ENCODE measurements at places on chromosomes 11 and 22.
A peak's percentile ranks its signal among the peaks of the same experiment; 100 is the strongest.

- peak overlapping the region; percentile 100 for H3K27ac ChIP-seq
- H3K4me3 ChIP-seq, result peak overlapping the region; percentile 78
- no peak for DNase-seq
- H3K27me3 ChIP-seq, result no peaks in the 10 kb centered on the region
These were observed 868 bp downstream of the TEF start for GRCh38 chr22:41382610-41383009.

DNA sequence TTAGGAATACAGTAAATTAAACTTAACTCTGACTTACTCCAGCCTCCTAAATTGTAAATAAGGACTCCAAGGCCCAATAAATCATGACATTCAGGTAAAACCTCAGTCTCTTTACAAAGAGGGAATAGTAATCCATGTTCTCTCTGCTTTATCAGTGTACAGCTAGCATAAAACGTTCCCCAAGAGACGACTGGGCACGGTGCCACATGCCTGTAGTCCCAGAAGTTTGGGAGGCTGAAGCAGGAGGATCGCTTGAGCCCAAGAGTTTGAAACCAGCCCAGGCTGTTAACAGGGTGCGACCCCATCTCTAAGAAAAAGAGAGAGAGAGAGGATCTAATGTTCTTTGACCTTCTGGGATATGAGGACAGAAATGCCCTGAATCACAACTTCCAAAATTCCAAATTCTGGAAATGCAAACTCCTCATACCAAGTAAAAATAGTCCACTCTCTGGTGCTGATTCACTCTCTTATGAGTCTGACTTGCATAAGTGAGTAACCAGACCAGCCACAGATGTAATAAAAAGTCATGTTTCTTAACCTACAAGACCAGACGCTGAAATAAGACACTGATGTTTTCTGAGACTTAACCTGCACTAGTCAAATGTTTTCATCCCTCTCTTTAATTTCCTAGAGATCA lies 25.5 kb downstream of the NNMT start:
- H3K27me3 ChIP-seq, result no peaks in the 10 kb centered on the region
- DNase-seq, result no peak
- no peaks in the 10 kb centered on the region for H3K36me3 ChIP-seq

DNA sequence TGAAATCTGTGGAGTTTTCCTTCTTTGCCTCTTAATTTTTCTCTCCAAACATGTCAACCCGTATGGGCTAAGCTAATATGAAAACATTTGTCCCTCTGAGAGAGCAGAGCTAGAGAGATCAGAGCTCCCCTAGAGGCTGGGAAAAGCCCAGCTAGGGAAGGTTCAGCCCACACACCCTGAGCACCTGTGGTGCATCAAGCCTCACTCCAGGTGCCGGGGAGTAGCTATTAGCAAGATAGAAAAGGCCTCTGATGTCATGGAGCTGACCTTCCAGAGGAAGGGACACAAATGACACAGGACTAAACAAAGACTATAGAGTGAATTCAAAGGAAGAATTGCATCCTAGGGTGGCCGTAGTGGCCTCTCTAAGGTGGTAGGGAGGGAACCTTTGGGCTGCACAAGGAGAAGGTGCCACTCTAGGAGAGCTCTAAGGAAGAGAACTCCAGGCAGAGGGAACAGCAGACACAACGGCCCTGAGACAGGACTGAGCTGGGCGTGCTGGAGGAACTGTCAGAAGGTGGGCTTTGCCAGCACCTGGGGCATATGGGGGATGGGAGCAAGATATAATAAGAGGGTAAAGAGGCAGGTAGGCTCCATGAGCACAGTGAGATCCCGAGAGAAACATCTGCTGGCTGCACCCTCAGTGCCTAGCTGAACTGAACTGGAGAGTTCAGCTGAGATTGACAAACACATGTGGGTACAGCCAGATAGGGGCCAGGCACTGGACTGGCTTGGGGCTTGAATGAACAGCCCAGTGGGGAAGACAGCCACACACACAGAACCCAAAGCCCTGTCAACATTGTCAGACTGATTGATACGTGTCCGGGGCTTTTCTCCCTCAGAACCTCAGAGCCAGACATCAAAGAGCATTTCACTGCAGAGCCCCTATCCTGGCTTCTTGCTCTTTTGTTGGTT lies 65.5 kb upstream of the DRD2 start:
- no peak overlapping the region for H3K4me3 ChIP-seq
- H3K27ac ChIP-seq, result no peak overlapping the region
- H3K4me1 ChIP-seq, result no peaks in the 10 kb centered on the region
- no peaks in the 10 kb centered on the region for H3K27me3 ChIP-seq

DNA sequence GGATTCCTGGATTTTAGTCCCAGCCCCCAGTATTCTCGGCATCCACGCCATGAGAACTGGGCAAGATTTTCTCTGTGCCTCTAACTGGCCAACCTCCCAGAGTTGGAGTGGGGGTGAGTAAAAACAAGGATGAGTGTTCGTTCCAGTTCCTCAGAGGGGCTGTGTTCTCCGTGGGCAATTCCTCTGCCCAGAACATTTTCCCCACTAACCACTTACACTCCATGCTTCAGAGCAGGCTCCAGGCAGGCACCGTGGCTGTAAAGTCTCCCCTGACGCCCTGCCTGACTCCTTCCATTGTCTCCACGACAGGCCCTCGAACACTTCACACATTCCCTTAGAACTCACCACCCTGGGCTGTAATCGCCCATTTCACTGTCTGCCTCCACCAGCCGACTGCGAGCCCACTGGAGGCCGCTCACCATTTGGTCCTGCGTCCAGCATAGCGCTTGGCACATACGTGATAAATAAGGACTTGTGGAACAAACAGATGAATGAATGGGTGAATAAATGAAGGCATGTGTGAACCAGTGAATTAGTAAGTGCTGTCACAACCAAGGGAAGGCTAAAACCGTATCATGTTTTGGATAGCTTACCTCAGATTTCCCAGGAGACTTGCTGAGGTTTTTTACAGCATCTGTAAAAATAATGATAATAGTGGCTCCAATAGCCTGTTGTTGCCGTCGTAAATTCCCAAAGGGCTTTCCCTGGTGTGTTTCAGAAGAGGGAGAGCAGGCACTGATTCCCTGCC lies 6.1 kb downstream of the APLNR start:
- H3K4me1 ChIP-seq, result no peaks in the 10 kb centered on the region
- no peaks in the 10 kb centered on the region for H3K27me3 ChIP-seq
- no peak for DNase-seq
- H3K27ac ChIP-seq, result no peak overlapping the region

GRCh38 chr11:69125861-69126260 lies 29.9 kb upstream of the SMIM38 start:
- no peak overlapping the region for H3K27ac ChIP-seq
- no peaks in the 10 kb centered on the region for H3K36me3 ChIP-seq
- H3K27me3 ChIP-seq, result no peaks in the 10 kb centered on the region
- no peak for DNase-seq

- H3K4me1 ChIP-seq, result no peaks in the 10 kb centered on the region
- no peaks in the 10 kb centered on the region for H3K27me3 ChIP-seq
- no peak for DNase-seq
- no peaks in the 10 kb centered on the region for H3K36me3 ChIP-seq
- no peak overlapping the region for H3K27ac ChIP-seq
- H3K4me3 ChIP-seq, result no peak overlapping the region
These were observed 53.2 kb downstream of the IRAG1 start for GRCh38 chr11:10640308-10640707.

DNA sequence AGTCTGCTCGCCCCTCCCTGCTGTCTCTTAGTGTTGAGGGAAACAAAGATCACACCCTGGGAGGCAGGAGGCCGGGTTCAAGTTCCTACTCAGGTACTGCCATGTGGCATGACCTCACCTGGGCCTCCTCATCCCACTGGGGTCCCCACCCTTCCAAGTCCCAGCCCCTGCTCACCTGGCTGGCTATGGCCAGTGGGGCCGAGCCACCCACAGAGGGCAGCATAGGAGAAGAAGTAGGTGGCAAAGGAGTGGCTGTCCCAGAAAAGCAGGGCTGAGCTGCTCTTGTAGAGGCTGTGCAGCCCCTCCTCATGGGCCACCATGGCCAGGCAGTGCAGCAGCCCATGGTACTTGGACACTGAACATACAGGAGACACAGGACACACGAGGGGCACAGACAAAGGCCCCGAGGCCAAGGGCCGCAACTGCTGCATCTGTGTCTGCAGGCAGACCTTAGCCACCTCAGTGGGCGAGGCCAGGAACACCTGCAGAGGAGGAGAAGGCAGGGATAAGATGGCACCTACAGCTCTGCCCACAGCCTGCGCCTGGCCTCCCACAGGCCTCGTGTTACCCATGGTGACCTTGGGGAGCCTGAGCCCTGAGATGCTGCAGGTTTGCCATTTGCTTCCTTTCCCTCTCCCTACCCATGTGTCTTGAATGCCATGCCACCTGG lies 50.6 kb upstream of the MPEG1 start:
- H3K4me1 ChIP-seq, result no peaks in the 10 kb centered on the region
- DNase-seq, result peak; percentile 76
- no peak overlapping the region for H3K27ac ChIP-seq
- H3K27me3 ChIP-seq, result no peaks in the 10 kb centered on the region
- H3K4me3 ChIP-seq, result no peak overlapping the region

DNA sequence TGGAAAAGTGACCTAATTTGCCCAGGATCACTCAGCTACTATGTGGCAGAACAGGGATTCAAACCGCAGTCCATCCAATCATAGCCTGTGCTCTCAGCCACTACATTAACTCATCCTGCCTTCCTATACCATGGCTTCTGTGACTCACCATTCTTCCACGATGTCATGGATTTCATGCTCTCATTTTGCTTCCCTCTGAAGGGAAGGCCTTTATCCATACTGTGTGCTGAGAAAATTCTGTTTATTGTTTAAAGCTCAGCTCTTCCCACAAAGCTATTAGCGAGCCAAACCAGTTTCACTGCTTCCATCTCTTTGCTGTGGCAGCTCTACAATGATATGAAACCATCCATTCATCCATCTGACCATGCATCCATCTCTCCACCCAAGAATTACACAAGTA lies 289.9 kb downstream of the TENM4 start:
- no peaks in the 10 kb centered on the region for H3K27me3 ChIP-seq
- H3K4me1 ChIP-seq, result no peaks in the 10 kb centered on the region
- no peak overlapping the region for H3K27ac ChIP-seq
- DNase-seq, result no peak
- H3K4me3 ChIP-seq, result no peak overlapping the region

GRCh38 chr22:49011379-49011768 lies 816.3 kb downstream of the BRD1 start:
- H3K4me1 ChIP-seq, result no peaks in the 10 kb centered on the region
- no peak overlapping the region for H3K4me3 ChIP-seq
- no peak for DNase-seq

- peak overlapping the region; percentile 45 for H3K4me3 ChIP-seq
- peaks cover 41% of the 10 kb centered on the region for H3K4me1 ChIP-seq
- DNase-seq, result peak; percentile 84
- H3K36me3 ChIP-seq, result peaks cover 11% of the 10 kb centered on the region
- no peaks in the 10 kb centered on the region for H3K27me3 ChIP-seq
These were observed 14.1 kb downstream of the TNKS1BP1 start for GRCh38 chr11:57310630-57311086.

GRCh38 chr11:71426413-71426812 lies 21.8 kb downstream of the DHCR7 start:
- H3K4me1 ChIP-seq, result no peaks in the 10 kb centered on the region
- no peaks in the 10 kb centered on the region for H3K27me3 ChIP-seq
- no peak overlapping the region for H3K27ac ChIP-seq
- no peak for DNase-seq
- H3K4me3 ChIP-seq, result no peak overlapping the region
- H3K36me3 ChIP-seq, result no peaks in the 10 kb centered on the region

DNA sequence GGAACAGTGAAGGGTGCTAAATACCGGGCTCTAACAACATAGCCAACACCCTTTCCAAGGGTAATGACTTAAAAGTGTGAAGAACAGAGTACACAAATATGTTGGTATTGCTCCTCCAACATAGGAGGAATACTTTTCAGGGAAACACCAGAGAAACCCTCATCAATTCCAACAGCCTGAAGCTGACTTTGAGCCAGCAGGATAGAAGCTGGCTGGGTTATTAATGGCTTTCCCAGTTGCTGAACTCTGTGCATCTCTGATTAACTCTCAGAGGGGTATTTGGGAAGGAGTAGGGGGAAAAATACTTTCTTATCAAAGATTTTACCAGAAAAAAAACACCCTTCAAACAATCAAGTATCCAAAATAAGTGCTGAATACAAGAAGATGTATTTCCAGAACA lies 95.6 kb downstream of the AMBRA1 start:
- no peak overlapping the region for H3K27ac ChIP-seq
- H3K4me3 ChIP-seq, result no peak overlapping the region
- H3K4me1 ChIP-seq, result no peaks in the 10 kb centered on the region
- no peaks in the 10 kb centered on the region for H3K36me3 ChIP-seq

GRCh38 chr11:130847517-130847916 lies 68.8 kb downstream of the SNX19 start:
- H3K27ac ChIP-seq, result no peak overlapping the region
- H3K4me3 ChIP-seq, result no peak overlapping the region
- no peaks in the 10 kb centered on the region for H3K4me1 ChIP-seq
- DNase-seq, result no peak

- no peak overlapping the region for H3K27ac ChIP-seq
- H3K27me3 ChIP-seq, result no peaks in the 10 kb centered on the region
- no peaks in the 10 kb centered on the region for H3K36me3 ChIP-seq
- H3K4me1 ChIP-seq, result peaks cover 3% of the 10 kb centered on the region
- no peak for DNase-seq
- no peak overlapping the region for H3K4me3 ChIP-seq
These were observed 517.6 kb upstream of the CCDC179 start for GRCh38 chr11:23377909-23378308.

- no peak for DNase-seq
- H3K4me1 ChIP-seq, result no peaks in the 10 kb centered on the region
- no peaks in the 10 kb centered on the region for H3K36me3 ChIP-seq
- no peak overlapping the region for H3K27ac ChIP-seq
- no peak overlapping the region for H3K4me3 ChIP-seq
- peaks cover 5% of the 10 kb centered on the region for H3K27me3 ChIP-seq
These were observed 198.8 kb upstream of the SEZ6L start for GRCh38 chr22:25970374-25970911.

DNA sequence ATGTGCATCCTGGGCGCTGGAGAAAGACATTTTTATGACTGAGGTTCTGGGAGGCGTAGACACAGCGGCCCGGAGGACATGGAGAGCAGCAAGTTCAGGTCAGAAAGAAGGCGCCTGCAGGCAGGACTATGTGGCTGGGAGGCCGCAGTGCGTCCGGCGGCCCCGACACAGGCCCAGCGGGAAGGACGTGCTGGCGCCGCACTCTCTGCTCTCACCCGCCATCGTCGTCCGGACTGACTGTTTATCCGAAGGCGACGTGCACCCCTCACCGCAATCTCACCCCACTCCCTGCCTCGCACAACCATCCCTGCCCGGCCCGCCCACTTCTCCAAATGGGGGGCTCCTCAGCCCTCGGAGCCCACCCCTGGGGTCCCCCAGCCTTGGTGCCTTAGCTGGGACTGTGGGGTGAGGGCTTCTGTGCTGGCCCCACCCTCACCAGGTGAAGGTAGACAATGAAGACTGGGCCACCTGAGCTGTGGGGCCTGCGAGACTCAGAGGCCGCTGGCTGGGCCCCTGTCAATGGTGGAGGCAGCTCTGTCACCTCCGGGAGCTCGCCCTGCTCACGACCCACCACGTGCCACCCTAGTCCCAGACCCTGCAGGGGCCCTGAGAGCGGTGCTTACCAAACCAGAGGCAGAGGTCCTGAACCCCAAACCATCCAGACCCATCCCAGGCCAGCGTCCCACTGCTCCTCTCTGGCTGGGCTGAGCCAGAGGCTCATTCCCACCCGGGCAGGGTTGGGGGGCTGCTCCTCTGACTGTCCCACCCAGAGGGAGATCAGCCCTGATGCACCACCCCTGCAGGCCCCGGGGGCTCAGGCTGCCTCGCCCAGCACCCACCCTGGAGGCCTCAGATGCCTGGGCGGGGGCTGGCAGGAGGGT lies 16.2 kb upstream of the MUC5B start:
- no peak for DNase-seq
- H3K4me3 ChIP-seq, result no peak overlapping the region
- H3K27me3 ChIP-seq, result no peaks in the 10 kb centered on the region
- no peaks in the 10 kb centered on the region for H3K36me3 ChIP-seq
- H3K4me1 ChIP-seq, result no peaks in the 10 kb centered on the region

GRCh38 chr22:20094197-20094807 lies 14.3 kb downstream of the DGCR8 start:
- no peak for DNase-seq
- H3K4me3 ChIP-seq, result no peak overlapping the region
- no peak overlapping the region for H3K27ac ChIP-seq
